ENCODE measurements at places on chromosomes 1 and 21.

- no peak for DNase-seq
Observed at GRCh38 chr1:100759188-100759587, 39.6 kb downstream of the VCAM1 start.

DNA sequence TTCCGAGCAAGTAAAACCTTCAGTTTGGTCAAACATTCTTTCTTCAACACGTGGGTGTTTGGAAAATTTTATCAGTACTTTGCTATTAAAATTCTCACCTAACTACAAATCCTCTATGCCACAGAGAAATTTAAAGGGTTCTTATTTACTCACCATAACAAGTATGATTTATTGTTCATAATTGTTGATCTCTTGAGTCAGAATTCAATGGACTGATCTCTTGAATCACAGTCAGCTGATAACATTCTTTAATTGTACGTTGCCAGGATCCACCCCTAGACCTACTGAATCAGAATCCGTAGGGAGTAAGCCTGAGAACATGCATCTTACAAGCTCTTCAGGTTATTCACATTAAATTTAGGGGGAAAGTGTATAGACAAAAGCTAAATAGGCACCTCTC lies 51.2 kb downstream of the DIPK1A start:
- no peak for DNase-seq

GRCh38 chr1:237187842-237188241 lies 145.9 kb downstream of the RYR2 start:
- DNase-seq = no peak

DNA sequence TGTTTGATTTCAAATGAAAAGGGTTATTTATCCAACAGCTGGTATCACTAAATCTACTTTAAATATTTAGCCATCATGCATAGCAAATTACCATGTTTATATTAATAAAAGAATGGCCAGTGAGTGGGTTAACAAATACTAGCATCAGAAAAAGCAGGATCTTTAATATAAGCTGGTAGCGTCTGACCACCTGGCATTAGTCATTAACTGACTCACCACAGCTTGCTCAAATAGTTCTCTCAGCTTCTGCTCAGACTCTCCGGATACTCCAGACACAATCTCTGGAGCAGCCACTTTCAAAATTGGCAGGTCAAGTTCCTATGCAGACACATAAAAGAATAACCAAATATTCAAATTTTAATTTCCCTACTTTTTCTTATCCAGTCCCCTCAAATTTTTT lies 29.6 kb downstream of the NVL start:
- DNase-seq = no peak

GRCh38 chr21:31558189-31558961 lies 101.1 kb upstream of the SOD1 start:
- no peak for DNase-seq

DNA sequence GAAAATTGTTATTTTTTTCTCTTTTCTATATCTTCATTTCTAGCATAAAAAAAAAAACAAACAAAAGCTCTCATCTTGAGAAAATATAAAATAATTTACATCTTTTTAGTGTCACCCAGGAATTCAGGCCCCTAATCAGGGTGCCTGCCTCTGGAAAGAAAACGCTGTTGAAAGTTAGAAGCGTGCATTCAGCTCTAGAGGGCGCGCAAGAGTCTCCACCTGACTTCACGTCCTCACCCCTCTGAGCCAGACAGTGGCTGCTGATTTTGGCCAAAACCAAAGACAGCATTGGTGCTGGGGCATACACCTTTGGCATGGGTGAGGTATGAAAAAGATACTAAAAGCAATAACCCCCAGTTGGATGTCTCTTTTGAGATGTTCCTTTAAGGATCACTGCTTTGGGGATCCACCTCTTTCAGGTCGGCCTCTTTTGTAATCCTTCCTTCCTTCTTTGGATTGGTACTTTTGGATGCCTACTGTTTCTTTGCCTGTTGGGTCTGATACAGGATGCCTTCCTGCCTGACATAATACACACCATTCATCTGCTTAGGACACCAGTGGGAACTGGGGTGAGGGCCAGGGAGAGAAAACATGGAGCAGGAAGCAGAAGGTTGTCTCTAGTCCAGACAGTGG lies 77.6 kb upstream of the CHRM3 start:
- DNase-seq = no peak

GRCh38 chr1:229204921-229205777 lies 65.8 kb upstream of the RAB4A start:
- no peak for DNase-seq

- no peak for DNase-seq
Observed at GRCh38 chr21:46068516-46069079, 29.3 kb upstream of the COL6A2 start.

GRCh38 chr1:112975336-112975735 lies 19.3 kb upstream of the SLC16A1 start:
- DNase-seq = no peak

DNA sequence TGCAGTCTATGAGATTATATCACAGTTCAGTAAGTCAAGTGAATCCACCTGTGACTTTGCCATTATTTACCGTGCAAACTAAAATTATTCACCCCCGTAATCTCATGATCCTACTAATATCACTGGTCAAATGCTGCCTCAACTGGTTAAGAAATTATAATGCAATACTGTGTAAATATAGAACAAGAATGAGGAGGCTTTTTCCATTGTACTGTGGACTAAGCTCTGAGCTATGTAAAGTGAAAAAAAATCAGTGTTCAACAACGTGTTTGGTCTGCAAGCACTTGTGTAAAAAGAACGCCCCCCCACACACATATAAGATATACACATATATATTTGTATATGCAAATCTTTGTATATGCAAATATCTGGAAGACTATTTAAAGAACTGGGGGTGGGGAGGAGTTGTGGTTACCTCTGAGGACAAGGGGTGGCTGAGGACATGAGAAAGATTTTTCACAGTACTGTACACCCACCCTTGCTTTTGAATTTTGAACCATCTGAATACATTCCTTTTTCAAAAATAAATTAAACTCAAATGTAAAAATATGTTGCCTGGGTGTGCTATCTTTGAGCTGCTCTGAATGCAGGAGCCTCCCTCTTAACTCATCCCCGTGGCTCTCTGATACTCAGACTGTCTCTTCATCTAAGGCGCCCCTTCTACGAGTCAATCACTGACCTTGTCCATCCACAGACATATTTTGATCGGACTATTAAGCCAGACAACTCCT lies 57.0 kb downstream of the PTP4A2 start:
- no peak for DNase-seq

- no peak for DNase-seq
Observed at GRCh38 chr1:100387657-100388350, 35.5 kb downstream of the CDC14A start.

- no peak for DNase-seq
Observed at GRCh38 chr1:170872663-170873062, 62.7 kb upstream of the MROH9 start.

DNA sequence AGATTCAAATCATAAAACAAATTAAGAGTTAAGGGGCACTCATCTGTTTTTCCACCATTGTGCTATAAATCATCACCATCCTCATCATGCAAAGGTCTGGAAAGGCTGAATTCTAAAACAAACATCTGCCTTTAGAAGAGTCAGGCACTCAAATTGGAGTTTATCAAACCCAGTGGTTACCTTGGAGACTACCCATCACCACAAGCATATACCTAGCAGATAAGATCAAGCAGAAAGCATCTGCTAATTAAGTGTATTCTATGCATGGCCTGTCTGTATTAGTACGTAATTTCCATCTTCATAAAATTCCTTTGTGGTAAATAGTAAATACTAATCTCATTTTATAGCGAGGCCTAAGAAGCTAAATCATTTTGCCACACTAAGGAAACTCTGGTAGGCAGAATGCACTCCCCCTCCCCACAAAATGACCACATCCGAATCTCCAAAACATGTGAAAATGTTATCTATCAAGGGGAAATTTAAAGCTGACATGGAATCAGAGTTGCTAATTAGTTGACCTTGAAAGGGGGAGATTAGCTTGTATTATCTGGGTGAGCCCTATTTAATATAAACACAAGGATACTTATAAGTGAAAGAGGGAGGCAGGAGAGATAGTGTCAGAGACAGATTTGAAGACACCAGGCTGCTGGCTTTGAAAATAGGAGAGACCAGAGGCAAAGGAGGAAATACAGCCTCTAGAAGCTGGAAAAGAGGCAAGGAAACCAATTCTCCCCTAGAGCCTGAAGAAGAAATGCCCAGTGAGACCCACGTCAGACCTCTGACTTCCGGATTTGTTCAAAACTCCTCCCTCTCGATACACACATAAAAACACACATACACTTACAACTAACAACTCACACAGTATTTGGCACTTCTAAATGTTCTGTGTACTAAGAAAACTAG lies 23.2 kb downstream of the ARID4B start:
- no peak for DNase-seq

DNA sequence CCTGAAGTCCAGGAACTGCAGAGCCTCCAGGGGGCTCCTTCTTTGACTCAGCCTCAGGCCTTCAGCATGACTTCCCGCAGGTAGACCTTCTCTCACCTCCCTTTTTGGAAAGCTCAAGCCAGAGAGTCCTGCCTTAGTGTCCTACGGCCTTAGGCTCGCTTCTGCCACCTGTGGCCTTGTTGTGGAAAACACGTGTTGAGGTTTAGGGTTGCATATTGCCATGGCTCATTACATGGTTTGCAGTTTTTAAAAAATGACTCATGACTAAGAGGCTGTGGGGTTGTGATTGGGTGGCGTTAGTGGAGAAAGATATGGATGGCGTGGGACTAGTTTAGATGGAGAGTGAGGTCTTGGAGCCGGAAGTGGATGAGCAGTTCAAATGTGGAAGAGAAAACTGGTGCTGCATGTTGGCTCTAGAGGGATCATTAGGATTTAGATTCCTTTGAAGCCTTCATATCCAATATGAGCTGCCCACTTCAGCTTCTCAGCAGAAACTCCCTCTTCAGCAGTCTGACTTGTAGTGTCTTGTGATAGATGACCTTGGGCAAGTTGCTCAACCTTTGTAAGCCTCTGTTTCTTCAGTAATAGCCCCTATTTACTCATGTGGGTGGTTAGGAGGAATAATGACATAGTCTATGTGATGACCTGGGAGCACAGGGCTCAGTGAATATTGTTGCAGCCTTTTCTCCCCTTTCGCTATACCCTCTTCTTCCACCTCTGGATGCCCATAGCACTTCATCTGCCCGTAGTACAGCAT lies 6.5 kb upstream of the FGGY start:
- DNase-seq = peak; percentile 39

GRCh38 chr1:53655931-53656746 lies 82.8 kb downstream of the GLIS1 start:
- no peak for DNase-seq
